Stimulated activated CD8-positive, alpha-beta memory T cell treated with anti-CD3 and anti-CD28 coated beads, Interleukin-2, amount 100 ng/mL, for 48 hours (primary cell): ENCODE measurements at places on chromosomes 11 and 22.

GRCh38 chr11:116263770-116264169 is 509.0 kb downstream of the BUD13 start:
- DNase-seq, result no peak

DNA sequence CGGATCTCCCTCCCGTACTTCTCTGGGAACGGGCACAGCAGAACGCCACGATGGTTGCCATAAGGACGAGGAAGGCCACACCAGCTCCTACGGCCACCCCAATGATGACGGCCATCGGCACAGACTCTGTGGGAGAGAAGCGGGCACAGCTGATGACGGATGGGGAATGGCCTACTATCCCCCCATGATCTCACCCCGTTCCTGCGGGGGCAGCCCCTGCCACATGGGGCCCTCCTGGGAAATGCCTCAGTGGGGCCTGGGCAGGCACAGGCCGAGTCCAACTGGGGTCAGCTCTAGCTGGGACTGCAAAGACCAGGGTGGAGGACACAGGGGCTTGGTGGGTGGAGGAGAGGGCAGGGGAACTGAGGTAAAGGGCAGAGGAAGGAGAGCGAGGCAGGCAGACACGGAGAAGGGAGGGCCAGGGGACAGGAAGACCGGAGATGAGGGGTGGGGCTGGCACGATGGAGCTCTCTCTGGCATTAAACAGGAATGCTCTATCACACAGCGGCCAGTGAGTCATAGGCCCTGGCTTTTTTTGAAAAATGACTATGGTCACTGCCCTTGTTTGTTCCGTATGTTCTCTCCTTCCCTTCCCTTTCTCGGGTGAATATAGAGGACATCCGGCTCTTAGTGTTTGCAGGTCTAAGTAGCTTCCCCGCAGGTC is 76.0 kb downstream of the ST3GAL4 start:
- no peak for DNase-seq

GRCh38 chr11:110076371-110076965 is 16.7 kb upstream of the ZC3H12C start:
- no peak for DNase-seq

GRCh38 chr22:21659864-21660525 is 5.8 kb upstream of the PPIL2 start:
- DNase-seq, result no peak

- DNase-seq, result no peak
Observed at GRCh38 chr11:72675221-72675620, 999 bp upstream of the PDE2A start.

DNA sequence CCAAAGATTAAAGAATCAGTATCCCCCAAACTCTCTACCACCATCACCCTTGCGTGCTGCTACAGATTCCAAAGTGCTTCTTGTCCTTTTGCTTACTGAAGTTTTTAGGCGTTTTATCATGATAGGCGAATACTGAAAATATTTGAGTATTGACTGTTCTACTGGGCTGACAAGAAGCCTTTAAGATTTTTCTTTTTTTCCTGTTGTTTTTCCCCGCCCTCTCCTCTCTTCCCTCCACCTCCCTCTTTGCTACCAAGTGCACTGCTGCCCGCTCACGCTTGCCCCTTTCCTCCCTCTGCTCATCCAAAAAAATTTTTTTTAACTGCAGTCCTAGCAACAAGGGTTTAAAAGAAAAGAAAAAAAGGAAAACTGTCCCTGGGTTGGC is 679 bp downstream of the SPCS2 start:
- DNase-seq, result no peak

DNA sequence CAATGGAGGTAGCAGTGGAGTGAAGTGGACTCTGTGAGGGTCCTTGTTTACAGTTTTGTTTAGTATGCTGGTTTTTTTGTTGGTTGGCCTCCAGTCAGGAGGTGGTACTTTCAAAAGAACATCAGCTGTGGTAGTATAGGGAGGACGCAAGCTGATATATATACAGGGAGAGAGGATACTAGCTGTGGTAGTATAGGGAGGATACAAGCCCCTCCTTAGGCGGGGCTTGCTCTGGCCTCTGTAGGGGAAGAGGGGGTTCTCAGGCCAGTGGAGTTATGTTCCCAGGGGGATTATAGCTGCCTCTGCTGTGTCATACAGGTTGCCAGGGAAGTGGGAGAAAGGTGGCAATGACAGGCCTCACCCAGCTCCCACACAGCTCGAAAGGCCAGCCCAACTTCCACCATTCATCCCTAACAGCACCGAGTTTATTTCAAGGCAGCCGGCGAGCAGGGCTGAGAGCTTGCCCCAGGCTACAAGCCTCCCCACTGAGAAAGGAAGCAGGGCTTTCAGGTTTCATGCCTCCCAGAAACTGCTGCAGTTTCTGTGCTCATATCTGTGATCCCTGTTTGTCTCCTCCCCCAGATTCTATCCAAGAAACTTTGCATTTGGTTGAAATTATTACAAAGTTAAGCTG is 10.4 kb downstream of the OR52E6 start:
- no peak for DNase-seq

- no peak for DNase-seq
Observed at GRCh38 chr11:94018721-94019120, 2.4 kb upstream of the HEPHL1 start.

- DNase-seq, result no peak
Observed at GRCh38 chr11:34209809-34210208, 104.4 kb downstream of the NAT10 start.

GRCh38 chr11:60840470-60841430 is 1.2 kb upstream of the CCDC86 start:
- no peak for DNase-seq

- DNase-seq, result no peak
Observed at GRCh38 chr22:39300186-39300830, 19.1 kb downstream of the RPL3 start.
